ENCODE measurements at places on chromosomes 1 and 21.

DNA sequence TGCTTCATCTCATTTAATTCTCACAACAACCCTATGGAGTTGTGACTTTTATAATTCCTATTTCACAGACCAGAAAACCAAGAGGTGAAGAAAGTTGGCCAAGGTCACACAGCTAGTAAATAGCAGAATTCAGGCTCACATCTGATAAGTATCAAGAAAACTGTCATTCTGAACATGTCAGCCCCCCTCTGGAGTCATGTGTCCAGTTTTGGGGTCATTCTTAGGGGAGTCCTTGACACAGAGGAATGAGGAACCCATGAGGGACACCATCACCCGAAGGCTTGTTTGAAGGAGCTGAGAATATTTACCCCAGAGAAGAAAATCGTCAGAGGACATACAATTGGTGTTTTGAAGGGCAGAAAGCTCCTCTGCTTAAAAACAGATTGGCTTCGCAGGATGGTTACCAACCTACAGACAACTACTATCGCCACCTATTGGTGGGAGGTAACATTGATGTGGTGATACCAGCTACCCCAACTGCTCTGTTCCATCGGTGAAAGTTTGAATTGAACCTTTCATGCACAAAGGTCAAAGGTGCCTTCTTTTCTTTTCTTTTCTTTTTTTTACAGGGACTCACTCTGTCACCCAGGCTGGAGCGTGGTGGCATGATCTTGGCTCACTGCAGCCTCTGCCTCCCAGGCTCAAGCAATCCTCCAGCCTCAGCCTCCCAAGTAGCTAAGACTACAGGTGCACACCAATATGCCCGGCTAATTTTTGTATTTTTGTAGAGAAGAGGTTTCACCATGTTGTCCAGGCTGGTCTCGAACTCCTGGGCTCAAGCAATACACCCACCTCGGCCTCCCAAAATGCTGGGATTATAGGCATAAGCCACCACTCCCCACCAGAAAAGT is 31.3 kb downstream of the NCMAP start:
- peak; percentile 42 for DNase-seq

DNA sequence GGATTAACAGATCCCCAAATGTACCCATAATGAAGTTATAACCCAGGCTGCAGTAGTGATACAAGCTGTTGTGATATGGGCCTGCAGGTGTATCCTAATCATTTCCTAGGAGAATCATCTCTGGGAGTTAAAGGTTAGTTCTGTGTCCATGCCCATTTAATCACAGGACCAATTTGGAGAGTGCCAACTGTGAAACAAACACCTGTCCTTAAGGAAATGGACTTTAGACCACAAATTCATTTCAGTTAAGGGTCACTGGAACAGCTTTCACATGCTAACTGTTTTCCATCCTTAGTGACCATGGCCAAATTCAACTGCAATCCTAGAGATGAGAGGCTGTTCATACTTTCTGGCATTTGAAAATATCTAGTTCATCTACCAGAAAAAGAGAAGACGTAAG is 160.9 kb downstream of the GPATCH2 start:
- no peak for DNase-seq

DNA sequence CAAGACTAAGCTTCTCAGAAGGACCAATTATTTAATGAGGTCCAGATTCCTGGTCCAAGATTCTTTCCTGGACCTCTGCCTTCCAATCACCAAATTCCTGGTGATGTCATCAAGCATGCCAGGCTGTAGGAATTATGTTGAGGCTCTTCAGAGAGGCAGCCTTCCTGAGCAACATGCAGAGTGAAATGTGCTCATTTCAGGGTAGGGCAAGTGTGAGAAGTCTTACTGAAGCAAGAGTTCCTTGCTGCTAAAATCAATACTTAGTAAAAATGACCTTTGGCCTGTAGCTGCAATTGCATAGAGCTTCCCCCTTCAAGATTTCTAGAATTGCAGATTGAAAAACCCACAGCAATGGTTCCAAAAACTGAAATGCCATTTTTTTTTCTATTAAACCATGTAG is 31.7 kb upstream of the BCAR3 start:
- DNase-seq = no peak

GRCh38 chr1:1441002-1441888 is 5.8 kb downstream of the VWA1 start:
- no peak for DNase-seq

- DNase-seq = peak; percentile 36
Observed at GRCh38 chr21:44370027-44370735, 16.8 kb downstream of the TRPM2 start.

DNA sequence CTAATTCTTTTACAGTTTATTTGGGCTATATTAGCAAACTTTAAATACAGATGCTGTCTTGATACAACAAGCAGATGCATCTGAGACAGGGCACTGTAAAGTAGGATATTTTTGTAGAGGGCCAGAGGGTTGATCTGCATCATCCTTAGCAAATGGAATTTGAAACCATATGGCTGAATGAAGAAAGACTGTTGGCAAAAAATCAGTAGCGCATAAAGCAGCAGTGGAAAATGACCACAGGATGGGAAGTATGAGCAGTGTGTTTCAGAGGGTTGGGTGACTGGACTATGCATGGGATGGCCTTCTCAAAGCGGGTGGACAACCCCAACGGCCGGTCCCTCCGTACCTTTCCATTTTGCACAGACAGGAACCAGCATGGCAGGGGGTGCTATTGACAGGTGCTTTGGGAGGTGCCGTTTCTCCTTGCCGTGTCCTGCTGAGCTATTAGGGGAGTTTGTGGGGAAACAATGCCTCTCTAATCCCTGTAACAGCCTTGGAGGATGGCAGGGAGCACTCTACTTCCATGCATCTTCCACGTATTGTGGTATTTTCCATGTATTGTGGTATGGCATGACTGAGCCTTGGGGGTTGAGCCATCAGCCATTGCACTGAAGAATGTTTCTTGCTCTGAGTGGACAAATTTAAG is 5.9 kb downstream of the LRRC8B start:
- no peak for DNase-seq

- DNase-seq = no peak
Observed at GRCh38 chr1:232725305-232726047, 79.7 kb upstream of the MAP10 start.

DNA sequence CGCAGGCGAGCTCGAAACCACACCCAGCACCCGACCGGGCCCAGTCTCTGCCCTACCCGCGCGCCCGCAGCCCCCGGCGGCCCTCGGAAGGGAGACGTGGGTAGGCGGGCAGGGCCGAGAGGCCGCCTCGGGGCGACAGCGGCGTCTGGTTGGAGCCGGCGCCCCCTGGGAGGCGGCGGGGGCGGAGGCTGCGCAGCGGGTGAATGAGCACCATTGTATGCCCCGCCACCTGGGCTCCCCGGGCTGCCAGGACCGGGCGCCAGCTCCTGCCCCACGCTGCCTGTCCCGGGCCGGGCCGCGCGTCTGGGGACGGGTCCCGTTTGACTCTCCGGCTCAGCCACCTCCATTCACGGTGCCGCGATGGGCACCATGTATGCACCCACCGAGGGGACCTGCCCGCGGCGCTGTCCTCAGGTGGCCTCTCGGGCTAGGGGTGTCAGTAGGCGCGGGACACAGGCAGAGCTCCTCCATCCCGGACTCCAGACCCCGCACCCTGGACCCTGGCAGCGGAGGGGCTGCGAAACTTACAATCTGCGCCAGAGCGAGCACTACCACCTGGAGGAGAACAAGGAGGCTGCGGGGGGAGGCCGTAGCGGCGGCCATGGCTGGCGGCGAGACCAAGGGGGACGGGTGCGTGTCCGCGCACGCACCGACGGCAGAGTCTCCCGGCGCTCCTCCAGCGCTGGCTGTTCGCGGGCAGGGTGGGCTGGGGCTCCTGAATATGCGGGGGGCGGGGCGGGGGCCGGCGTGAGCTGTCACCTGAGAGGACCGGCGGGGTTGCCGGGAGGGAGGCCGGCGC is at the start of gene COL9A2:
TSS of gene COL9A2 (minus strand) at position 692 of the 799 bp plus-strand sequence. CDS start at position 603, 89 bp downstream.
- DNase-seq = peak; percentile 59

GRCh38 chr1:222107267-222107666 is 365.4 kb upstream of the DUSP10 start:
- DNase-seq = no peak

- no peak for DNase-seq
Observed at GRCh38 chr1:150069923-150070322, 2.3 kb downstream of the VPS45 start.
